Esophagus squamous epithelium (tissue), 5 donors: ENCODE measurements at places on chromosomes 6 and 20.

- H3K36me3 ChIP-seq: no peaks in the 10 kb centered on the region
- no peaks in the 10 kb centered on the region for H3K27me3 ChIP-seq
These were observed 148.9 kb downstream of the TMEM200A start for GRCh38 chr6:130514712-130515111.

DNA sequence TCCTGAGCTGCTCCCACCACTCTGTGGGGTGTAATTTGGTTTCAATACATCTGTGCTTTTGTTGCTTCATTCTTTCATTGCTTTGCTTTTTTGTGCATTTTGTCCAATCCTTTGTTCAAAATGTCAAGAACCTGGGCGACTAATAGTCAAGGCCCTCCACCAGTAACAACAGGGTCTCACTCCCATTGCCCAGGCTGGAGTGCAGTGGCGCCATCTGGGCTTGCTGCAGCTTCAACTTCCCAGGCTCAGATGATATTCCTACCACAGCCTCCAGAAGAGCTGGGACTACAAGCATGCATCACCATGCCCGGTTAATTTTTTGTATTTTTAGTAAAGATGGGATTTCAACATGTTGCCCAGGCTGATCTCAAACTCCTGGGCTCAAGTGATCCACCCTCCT, 169.2 kb downstream of the EYA2 start:
- DNase-seq: no peak
- H3K27me3 ChIP-seq: no peaks in the 10 kb centered on the region
- peak overlapping the region; percentile 32 for H3K27ac ChIP-seq
- H3K4me1 ChIP-seq: peaks cover 4% of the 10 kb centered on the region
- H3K36me3 ChIP-seq: no peaks in the 10 kb centered on the region

DNA sequence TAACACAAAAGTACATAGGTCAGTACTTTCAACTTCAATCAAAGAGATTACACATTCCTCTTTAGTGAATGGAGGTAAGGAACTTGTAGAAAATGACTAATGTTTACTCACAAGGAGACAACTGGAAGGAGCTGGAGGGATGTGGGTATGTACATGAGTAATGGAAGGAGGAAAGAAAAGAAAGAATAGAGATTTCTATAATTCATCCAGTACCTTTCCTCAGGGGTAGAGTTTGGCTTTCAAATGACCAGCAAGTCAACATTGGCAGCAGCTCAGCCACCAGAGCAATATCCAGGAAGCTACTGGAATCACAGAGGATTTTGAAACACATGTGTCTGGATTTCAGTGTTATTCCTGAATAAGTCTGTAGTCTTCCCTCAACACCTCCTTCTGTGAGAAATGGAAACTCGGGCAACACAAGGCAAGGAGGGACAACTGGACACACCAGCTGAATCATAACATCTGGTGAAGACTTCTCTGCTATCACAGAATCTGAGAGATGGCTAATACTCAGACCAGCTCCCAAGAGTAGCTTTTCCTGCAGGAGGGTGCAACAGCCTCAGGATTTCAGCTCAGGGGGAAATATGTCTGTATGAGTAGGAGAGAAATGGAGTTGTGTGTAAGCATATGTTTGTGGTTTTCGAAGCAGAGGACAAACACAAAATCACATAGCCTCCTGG, 98.8 kb downstream of the HAO1 start:
- peaks cover 14% of the 10 kb centered on the region for H3K4me1 ChIP-seq
- H3K27ac ChIP-seq: peak overlapping the region; percentile 42
- H3K27me3 ChIP-seq: no peaks in the 10 kb centered on the region
- no peaks in the 10 kb centered on the region for H3K36me3 ChIP-seq

DNA sequence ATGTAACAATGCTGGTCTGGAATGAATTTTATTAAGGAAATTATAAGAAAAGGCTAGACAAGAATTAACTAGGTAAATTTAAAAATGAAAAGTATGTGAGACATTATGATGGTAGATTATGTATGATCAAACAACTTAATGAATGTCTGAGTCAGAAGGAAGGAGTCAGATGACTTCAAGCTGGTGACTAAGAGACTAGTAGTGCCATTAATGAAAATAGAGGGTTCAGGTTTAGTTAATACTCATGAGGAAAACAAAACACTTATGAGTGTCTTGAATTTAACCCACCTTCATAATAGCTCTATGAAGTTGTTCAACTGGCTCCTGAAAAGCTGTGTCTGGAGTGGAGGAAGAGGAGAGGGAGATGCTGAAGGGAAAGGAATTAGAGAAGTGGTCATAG, 256.3 kb downstream of the ADGRB3 start:
- no peaks in the 10 kb centered on the region for H3K4me1 ChIP-seq
- no peaks in the 10 kb centered on the region for H3K27me3 ChIP-seq
- no peak for DNase-seq
- H3K36me3 ChIP-seq: no peaks in the 10 kb centered on the region
- H3K4me3 ChIP-seq: no peak overlapping the region
- H3K27ac ChIP-seq: no peak overlapping the region

DNA sequence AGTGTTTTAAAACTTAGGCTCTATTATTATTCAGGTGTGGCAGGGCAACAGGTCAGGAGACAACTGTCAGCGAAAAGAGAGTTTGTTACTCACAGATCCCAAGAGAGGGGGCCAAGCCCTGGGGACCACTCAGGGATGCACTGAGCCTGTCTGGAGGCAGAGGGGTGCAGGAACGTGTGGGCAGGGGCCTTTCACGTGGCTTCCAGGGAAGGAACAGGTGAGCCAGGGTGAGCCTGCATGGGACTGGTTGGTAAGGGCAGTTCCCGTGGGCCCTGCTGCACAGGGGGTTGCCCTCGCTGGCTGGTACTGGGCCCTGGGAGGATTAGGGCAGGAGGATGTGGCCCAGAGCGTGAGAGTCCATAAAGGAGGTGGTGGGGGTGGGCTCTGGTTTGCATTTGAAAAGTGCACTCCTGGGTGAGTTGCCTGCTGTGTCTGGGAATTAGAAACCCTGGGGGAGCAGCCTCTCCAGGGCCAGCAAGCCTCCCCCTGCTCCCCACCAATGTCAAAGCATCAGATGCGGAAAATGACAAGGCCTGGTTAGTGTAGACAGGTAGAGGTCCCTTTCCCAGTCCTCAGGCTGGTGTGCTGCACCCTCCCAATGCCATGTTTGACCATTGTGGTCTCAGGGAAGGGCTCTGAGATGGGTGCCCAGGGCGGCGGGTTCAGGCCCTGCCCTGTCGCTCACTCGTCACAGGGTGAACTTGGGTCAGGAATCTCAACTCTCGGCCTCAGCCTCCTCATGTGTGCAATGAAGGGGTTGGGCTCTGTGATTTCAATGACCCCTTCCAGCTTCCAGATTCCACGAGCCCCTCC, 127.4 kb upstream of the RPS6KA2 start:
- no peak overlapping the region for H3K4me3 ChIP-seq
- H3K4me1 ChIP-seq: no peaks in the 10 kb centered on the region
- no peak for DNase-seq
- no peaks in the 10 kb centered on the region for H3K36me3 ChIP-seq
- no peak overlapping the region for H3K27ac ChIP-seq

DNA sequence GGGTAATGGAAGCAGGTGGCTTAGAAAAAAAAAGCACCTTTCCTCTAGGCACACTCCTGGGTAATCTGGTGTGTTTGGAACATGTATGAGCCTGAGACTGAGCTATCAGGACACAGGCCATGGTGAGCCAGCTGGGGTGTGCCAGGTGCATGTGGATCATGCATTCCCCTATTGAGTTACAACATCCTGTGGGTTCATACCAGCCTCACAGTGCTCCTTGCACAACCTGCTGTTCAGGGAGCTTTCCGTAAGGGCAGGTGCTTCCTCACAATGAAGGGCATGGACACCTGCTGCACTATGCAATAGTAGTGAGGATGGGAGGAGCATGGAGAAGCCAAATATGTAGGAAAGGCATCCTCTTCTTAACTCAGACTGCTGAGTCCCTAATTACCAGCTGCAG, 197.2 kb upstream of the SUPT3H start:
- no peaks in the 10 kb centered on the region for H3K27me3 ChIP-seq
- no peak overlapping the region for H3K4me3 ChIP-seq
- no peak for DNase-seq
- peaks cover 12% of the 10 kb centered on the region for H3K4me1 ChIP-seq

GRCh38 chr6:127515234-127515793, 3.8 kb downstream of the MTCL3 start:
- no peak for DNase-seq
- H3K4me1 ChIP-seq: peaks cover 31% of the 10 kb centered on the region
- peak overlapping the region; percentile 31 for H3K27ac ChIP-seq
- peak overlapping the region; percentile 43 for H3K4me3 ChIP-seq
- no peaks in the 10 kb centered on the region for H3K27me3 ChIP-seq

DNA sequence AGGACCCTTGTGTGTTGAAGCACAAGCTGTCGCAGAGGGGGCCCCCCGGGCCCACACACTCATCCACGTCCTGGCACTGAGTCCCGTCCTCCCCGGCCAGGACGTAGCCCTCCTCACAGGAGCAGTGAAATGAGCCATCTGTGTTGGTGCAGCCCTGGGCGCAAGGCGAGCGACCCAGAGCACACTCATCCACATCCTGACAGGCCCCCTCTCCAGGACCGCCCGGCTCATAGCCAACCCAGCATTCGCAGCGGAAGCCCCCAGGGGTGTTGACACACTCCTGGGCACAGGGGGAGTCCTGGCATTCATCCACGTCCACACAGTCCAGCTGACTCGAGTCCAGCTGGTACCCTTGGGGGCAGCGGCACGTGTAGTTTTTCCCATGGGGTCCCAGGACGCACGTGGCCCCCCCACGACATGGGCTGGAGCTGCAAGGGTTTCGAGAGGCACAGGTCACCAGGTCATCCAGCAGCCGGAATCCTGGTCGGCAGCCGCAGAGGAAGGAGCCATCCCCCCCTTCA, 1.2 kb downstream of the CD93 start:
- peak overlapping the region; percentile 38 for H3K4me3 ChIP-seq
- no peaks in the 10 kb centered on the region for H3K27me3 ChIP-seq
- no peak for DNase-seq
- H3K27ac ChIP-seq: peak overlapping the region; percentile 92
- H3K36me3 ChIP-seq: no peaks in the 10 kb centered on the region
- H3K4me1 ChIP-seq: peaks cover 64% of the 10 kb centered on the region

- H3K36me3 ChIP-seq: no peaks in the 10 kb centered on the region
- H3K4me3 ChIP-seq: no peak overlapping the region
- H3K27me3 ChIP-seq: no peaks in the 10 kb centered on the region
These were observed 683.0 kb upstream of the ADGRB3 start for GRCh38 chr6:67952121-67952520.

GRCh38 chr6:106064142-106064541, 22.0 kb upstream of the PRDM1 start:
- no peak for DNase-seq
- peaks cover 11% of the 10 kb centered on the region for H3K4me1 ChIP-seq
- H3K4me3 ChIP-seq: no peak overlapping the region
- H3K27ac ChIP-seq: no peak overlapping the region
- no peaks in the 10 kb centered on the region for H3K27me3 ChIP-seq

GRCh38 chr6:150930841-150931240, 65.3 kb downstream of the MTHFD1L start:
- no peaks in the 10 kb centered on the region for H3K36me3 ChIP-seq
- no peak overlapping the region for H3K4me3 ChIP-seq
- H3K4me1 ChIP-seq: no peaks in the 10 kb centered on the region
- H3K27me3 ChIP-seq: no peaks in the 10 kb centered on the region
- H3K27ac ChIP-seq: no peak overlapping the region

GRCh38 chr6:84052204-84052882, 18.8 kb downstream of the MRAP2 start:
- H3K36me3 ChIP-seq: no peaks in the 10 kb centered on the region
- H3K27me3 ChIP-seq: no peaks in the 10 kb centered on the region
- peaks cover 14% of the 10 kb centered on the region for H3K4me1 ChIP-seq

DNA sequence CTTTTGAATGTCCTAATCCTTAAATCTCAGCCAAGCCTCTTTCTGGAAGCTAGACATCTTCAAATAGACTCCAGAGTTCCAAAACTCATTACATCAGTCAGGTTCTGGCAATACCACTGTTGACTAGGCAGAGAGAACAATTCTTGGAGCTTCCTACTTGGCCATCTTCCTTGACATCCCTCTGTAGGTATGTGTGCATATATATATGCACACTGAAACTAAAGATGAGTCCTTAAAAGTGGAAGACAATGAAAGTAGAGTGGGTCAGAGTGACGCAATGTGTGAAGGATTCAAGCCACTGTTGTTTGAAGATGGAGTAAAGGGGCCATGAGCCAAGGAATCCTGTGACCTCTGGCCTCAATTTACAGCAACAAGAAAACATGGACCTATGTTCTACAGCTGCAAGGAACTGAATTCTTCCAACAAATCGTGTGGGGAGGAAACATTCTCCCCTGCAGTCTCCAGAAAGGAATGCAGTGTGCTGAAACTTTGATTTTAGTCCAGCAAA, 18.7 kb upstream of the DUSP22 start:
- no peaks in the 10 kb centered on the region for H3K27me3 ChIP-seq
- DNase-seq: no peak
- no peak overlapping the region for H3K27ac ChIP-seq
- no peaks in the 10 kb centered on the region for H3K36me3 ChIP-seq
- no peak overlapping the region for H3K4me3 ChIP-seq

DNA sequence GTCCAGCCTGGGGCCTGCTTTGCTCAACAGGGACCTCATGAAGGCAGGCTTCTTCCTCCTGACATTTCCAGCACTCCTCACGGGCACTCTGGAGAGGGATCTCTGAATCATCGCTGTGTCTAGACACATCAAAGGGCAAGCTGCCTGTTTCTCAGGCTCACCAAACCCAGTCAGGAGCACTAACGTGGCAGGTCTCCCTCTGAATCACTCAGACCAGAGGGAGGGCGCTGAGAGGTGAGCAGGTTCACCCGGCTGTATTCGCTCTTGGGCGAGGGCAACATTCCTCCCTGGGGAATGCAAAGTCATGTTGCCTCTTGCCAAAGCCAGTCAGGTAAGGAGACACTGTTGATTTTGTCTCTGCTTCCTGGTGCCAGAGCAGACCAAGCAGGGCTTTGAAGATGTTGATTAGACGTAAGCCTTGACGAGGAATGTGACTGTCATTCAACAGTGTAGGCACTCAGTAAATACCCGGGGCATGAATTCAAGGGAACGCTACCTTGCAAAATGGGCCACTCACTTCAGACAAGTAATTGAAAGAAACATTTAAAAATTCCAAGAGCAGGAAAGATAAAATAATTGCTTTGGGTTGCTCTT, 50.1 kb downstream of the CYP24A1 start:
- H3K4me3 ChIP-seq: no peak overlapping the region
- no peaks in the 10 kb centered on the region for H3K27me3 ChIP-seq
- H3K4me1 ChIP-seq: peaks cover 19% of the 10 kb centered on the region
- H3K36me3 ChIP-seq: no peaks in the 10 kb centered on the region
- H3K27ac ChIP-seq: peak overlapping the region; percentile 89

DNA sequence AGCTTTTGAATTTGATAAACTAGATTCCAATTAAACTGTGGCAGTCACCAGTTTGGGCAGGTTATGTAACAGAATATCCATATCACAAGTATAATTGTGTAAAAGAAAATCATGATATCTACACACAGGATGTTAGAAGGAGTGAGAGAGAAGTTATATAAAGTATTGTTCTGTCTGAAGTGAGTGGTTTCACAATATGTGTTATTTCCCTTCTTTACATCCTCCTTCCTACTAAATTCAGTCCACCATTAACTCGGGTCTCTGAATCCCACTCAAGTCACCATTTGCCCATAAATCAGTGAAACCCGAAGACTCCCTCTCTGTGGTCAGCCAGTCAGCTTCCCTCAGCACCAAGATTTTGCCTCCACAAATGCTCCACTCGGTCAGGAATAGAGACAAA, 796 bp downstream of the HLA-DQB1 start:
- no peak overlapping the region for H3K27ac ChIP-seq
- no peaks in the 10 kb centered on the region for H3K36me3 ChIP-seq
- H3K27me3 ChIP-seq: no peaks in the 10 kb centered on the region
- DNase-seq: no peak
